ENCODE measurements at places on chromosomes 4 and X.

DNA sequence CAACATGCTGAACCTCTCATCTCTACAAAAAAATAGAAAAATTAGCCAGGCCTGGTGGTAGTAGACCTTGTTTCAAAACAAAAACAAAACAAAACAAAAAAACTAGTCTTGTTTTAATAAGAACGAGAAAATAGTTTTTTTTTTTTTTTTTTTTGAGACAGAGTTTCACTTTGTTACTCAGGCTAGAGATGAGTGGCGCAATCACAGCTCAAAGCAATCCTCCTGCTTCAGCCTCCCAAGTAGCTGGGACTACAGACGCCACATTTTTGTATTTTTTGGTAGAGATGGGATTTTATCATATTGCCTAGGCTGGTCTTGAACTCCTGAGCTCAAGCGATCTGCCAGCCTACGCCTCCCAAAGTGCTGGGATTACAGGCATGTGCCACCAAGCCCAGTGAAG is 47.7 kb upstream of the UGDH start:
- DNase-seq = no peak

DNA sequence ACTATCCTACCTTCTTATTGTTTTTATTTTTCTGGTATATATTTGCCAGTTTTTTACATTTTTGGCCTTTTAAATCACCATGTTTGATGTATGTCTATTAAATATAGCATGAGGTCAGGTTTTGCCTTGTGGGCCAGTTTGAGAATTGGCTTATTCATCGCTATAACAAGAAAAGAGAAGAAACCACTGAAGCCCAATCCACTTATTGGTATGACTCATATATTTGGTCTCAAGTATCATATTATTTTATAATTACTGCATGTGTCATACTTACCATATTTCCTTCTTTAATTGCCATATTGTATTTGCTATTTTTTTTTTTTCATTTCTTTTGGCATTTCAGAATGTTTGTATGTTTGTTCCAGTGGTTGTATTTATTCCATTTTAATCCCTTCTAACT is 99.3 kb downstream of the IRF2 start:
- no peak for DNase-seq

- DNase-seq = no peak
These were observed 1582.4 kb downstream of the PCDH18 start for GRCh38 chr4:135949931-135950330.

DNA sequence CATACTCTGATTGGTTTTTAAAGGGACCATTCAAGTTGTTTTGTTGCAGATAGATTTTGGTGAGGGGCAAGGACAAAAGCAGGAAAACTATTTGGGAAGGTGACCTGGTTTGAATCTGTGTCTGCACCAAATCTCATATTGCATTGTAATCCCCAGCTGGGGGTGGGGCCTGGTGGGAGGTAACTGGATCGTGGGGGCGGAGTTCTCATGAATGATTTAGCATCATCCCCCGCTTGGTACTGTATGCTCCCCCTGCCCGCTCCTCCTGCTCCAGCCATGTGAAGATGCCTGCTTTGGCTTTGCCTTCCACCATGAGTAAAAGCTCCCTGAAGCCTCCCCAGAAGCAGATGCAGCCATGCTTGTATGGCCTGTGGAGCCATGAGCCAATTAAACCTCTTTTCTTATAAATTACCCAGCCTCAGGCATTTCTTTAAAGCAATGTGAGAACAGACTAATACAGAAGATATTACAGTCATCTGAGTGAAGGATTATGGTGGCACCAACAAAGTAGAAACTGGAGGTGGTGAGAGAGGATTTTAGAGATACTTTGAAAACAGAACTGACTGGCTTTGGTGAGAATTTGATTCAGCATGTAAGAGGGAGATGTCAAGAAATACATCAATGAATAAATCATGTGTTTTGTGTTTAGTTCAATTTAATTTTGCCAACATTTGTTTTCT is 14.4 kb downstream of the IL21 start:
- no peak for DNase-seq

DNA sequence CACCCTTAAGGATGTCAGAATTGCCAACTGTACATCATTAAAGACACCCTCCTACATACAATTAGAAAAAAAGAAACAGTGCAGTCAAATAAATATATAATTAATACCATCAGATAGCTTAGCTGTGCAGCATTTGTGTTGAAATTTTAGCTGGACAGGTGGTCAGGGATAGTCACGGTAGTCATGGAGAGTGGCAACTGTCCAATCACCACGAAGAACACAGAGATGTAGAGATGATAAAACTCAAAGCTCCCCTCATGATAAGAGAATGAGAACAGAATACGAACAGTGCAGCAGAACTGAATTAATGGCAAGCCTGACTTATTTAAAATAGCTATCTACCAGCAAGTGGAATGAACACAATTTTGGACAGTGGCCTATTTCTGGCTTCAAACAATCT is 27.2 kb downstream of the SLC39A8 start:
- DNase-seq = no peak

GRCh38 chrX:56757327-56757726 is 28.3 kb downstream of the NBDY start:
- DNase-seq = no peak

GRCh38 chr4:53688186-53688790 is 97.0 kb upstream of the LNX1 start:
- peak; percentile 77 for DNase-seq

DNA sequence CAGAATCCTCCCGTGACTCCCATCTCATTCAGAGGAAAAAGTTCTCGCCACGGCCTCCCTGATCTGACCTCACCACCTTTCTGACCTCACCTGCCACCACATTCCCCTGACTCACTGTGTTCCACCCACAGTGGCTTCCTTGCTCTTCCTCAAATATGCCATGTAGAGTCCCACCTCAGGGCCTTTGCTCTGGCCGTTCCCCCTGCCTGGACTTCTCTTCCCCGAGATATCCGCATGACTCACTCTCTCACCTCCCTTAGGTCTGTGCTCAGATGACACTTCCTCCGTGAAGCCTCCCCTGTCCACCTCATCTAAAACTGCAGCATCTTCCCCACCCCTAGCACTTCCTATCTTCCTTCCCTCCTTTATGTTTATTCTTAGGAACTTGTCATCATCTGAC is 7.2 kb upstream of the TSPYL2 start:
- DNase-seq = no peak

DNA sequence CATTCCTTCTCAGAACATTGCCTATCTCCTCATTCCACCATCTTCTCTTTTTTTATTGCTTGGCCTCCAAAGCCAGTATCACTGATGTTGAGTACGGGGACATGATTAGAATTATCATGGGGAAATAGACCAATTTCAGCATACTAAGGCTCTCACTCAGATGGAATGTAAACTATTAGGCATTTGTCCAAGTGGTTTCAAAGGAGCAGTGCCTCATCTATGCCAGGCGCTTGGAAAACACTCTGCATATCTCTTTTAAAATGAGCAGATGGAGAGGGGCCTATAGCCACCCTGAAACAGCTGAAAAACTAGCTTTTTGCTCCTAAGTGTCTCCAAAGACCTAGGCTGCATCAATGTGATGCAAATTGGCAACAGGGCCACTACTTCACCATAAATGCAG is 150.8 kb upstream of the DIPK2B start:
- peak; percentile 6 for DNase-seq

- no peak for DNase-seq
These were observed 4.6 kb downstream of the MMAA start for GRCh38 chr4:145623831-145624230.

DNA sequence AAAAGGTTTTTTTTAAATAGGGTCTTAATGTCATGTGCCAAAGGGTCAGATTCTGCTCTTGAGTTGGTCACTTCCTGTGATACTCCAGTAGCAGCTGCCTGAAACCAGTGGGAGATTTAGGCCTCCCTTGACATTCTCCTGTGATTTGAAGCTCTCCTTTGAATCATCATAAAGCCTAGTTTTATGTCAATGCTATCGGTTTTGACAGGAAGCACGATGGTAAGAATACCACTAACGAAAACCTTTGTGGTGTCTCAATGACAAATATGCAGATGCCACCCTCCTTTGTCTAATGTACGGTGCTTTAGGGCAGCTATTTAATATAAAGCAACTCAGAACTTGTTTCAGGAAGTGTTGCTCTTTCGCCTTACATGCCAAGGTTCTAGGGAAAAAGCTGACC is 44.2 kb downstream of the CCNI start:
- no peak for DNase-seq

- DNase-seq = no peak
These were observed 163.3 kb upstream of the SLC7A11 start for GRCh38 chr4:138405466-138405891.

GRCh38 chrX:20140420-20140819 is 1.2 kb downstream of the EIF1AX start:
- DNase-seq = no peak

GRCh38 chr4:138247643-138248042 is 5.5 kb upstream of the SLC7A11 start:
- no peak for DNase-seq

DNA sequence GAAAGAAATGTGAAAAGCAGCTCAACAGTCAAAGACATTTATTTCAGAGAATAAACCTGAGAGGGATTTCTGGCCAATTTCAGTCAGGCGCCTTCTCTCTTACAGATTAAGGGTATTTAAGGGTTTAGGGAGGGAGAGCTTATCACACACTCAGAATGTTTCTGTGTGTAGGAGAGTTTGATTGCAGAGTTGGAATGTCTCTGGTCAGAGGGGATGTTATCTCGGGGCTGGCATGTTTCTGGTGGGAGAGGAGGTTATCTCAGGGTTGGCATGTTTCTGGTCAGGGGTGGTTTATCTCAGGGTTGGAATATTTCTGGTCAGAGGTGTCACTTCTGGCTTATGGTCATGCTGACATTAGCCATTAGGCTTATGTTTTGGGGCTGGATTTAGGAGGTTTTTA is 1920.5 kb upstream of the PCDH7 start:
- DNase-seq = no peak

DNA sequence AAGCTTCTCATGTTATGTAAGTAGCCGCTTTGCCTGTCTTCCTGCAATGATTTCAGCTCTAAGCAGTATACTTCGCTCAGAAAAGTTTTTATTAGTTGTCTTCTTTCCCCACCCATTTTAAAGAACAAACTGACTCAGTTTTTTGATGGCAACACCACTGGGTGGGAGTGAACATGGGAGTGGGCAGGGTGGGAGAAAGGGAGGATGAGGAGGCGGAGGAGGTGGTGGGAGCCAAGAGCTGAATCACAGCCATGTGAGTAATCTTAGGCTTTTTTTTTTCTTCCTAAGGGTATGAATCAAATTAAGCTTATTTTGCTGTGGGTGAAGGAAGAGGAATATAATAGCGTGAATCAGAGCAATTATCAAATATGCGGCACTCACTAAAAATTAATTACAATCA is 574.3 kb upstream of the DIPK2B start:
- DNase-seq = no peak

GRCh38 chr4:163612762-163613161 is 118.3 kb downstream of the TMA16 start:
- no peak for DNase-seq

DNA sequence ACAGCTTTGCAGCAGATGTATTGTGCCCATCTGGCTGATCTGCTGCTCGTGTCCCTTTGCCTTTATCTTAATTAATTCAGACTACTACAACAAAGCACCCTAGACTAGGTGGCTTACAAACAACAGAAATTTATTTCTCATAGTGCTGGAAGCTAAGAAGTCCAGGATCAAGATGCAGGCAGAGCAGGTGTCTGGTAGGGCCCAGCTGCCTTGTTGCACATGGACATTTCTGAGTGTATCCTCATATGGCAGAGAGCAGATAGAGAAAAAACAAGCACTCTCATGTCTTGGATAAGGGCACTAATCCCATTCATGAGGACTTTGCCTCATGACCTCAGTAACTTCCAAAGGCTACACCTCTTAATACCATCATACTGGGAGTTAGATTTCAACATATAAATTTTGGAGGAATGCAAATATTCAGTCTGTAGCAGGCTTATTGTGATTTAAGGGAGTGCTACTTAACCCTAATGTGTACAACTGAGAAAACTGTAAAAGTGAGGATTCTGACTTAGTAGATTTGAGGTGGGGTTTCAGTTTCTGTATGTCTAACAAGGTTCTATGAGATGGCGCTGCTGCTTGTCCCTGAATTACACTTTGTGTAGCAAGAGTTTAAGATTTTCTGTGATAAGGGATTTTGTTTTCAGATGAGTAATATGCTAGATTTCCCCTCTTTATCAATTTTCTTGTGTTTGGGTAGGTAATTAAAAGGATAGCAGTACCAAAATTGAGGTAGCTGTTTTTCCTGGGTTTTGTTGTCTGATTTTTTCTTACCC is 473.2 kb upstream of the TECRL start:
- no peak for DNase-seq

- no peak for DNase-seq
These were observed 51.3 kb upstream of the RELL1 start for GRCh38 chr4:37737466-37737865.

DNA sequence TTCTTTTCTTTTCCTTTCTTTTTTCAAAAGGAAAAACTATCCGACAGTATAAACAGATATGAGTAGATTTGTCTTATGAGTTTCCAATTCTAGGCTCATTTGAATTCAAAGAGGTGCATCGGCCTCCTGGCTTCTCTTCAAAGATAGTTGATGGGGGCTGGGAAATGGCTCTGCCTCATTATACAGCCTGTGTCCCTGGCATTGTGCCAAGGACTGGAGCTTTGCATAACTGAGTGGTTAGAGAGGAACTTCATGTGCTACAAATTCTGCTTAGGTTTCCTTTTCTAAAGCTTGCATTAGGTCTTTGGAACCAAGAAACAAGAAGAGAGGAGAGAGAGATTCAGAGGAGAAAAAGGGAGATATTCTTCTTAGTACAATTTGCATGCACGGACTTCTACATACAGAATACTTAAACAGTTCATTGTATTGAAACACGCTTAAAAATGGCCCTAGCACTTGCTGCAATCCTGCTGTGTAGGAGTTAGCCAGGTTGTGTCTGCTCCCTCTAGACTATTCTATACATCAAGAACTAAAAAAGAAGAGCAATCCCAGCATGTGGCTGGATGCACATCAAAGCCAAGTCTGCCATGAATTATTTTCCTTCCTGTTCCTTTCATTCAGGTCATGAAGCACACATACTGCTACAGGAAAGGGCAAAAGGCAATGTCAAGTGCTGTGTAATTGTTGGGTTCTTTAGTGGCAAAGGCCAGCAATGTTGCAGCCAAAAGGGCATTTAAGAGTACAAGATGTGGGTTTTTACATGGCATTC is 70.9 kb downstream of the INTS12 start:
- no peak for DNase-seq

DNA sequence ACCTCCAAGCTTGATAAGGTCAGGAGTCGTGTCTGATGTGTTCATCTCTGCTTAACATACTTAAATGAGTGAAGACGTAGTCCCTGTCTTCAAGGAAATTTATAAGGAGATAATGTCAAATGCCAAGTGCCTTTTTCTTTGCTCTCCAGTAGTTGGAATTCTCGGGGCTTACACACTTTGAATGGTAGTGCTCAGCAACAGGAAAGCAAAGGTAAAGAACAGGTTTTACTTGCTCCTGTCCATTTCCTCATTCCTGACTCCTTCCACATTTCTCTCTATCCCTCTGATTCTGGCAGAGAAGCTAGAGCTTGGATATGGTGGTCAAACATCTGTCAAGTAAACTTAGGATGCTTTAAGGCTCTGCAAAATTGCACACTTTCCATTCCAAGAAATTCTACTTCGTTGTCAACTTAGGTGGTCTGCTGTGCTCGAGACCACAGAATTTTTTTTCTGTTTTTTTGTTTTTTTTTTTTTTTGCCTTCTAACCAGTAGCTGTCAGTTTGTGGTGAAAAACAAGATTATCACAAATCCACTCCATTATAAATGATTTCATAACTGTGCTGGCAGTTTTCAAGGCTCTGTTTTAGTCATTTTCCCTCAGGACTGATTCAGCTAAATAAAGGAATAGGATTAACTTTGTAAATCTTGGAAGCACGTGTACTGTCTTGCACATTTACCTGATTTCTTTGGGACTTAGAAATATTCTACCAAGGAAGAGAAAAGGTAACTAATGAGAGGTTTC is 180.8 kb upstream of the ANXA3 start:
- DNase-seq = no peak

Measured in hepatic stellate cell (primary cell).